CD8-positive, alpha-beta T cell (primary cell): ENCODE measurements at places on chromosomes 2 and 18.

- no peak for DNase-seq
Observed at GRCh38 chr18:65811307-65811706, 60.5 kb downstream of the CDH7 start.

DNA sequence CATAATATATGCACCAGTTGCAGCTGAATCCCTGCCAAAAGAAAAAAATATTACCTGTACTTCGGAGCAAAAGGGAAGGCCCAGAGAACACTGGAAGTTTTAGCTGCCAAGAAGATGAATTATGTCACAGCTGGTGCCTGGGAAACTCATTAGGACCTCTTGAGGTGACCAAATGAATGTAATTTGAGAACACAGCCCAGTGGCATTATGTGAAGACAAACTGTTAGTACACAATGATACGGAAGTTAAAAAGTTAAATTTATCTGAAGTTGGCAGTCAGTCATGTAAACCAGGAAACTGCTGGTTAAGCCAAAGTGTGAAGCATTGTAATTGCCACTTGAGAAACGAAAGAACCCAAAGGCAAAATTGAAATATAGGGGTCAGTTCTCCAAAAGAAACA is 80.7 kb downstream of the EML4 start:
- DNase-seq = no peak

GRCh38 chr2:199465988-199466691 is 8.4 kb upstream of the SATB2 start:
- no peak for DNase-seq

DNA sequence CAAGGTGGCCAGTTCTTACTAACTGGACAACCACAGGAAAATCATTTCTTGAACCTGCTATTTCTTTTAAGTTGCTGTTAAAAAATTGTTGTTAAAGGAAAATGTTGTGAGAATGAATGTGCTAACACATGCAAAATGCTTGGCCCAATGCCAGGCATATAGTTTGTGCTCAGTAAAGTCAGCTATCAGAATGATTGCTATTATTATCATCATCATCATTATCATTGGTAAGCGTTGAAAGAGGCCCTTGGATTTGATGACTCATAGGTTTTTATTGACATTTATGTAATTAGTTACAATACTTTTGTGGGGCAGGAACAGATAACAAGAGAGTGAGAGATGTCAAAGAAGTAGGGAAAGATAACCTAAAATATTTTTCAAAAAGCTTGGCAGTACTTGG is 394.2 kb upstream of the ZEB2 start:
- DNase-seq = no peak

- DNase-seq = no peak
Observed at GRCh38 chr2:60771508-60771907, 15.4 kb downstream of the PAPOLG start.

GRCh38 chr2:328761-329160 is 40.9 kb upstream of the ALKAL2 start:
- DNase-seq = no peak
